ENCODE measurements at places on chromosomes 5 and 9.

DNA sequence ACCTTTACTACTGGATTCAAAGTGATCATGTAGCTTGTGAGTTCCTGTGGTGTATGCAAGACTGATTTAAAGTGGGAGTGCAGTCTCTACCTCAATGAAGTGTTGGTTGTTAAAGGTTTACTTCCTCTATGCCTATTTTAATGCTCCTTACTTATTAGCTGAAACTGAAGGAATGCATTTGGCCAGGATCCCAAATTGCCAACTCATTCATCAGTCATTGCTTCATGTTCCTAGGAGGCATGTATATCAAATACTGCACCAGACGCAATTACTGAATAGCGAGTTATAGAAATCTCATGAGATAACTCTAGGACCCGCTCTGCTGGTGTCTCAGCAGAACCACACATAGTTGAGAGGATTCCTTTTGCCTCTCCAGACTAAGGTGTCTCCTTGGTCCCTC is 143.0 kb upstream of the RPS23 start:
- DNase-seq, result no peak

DNA sequence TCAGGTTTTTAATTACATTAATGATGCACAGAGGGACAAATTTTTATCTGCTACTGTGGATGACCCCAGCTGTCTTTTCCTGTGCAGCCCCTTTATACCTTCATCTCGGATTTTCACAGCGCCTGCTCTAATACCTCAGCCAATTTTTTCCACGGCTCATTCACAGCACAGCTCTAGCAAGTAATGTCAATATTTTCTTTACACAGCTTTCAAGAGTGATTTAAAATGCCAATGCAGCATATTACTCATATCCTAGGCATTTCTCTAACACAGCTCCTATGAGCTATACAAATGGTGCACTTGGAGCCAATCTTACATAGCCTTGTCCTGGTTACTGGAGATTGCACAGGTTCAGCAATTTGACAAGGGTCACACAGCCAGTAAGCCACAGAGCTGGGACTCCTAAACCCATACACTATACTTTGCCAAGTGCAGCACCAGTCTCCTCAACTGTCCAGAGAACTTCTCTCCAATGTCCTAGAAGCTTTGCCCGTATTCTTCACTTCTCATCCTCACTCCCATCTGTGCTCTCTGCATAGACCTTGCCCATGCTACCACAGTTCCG is 661.8 kb downstream of the DTWD2 start:
- DNase-seq, result no peak

DNA sequence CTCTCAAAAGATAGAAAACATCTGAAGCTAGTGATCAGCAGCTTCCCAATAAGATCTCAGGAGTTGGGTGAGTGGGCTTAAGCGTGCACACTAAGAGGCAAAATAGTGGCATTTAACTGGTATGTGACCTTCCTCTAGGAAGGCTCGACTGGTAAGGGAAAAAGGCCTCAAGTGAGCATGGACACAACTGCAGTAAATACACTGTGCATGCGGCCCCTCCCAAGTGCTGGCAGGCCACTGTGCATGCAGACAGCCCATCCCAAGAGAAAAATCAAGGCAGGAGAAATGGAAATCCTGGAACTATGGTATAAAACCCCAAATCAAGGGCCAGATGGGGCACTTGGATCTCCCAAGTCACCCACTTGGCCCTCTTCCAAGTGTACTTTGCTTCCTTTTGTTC is 112.7 kb downstream of the SMC2 start:
- DNase-seq, result no peak

DNA sequence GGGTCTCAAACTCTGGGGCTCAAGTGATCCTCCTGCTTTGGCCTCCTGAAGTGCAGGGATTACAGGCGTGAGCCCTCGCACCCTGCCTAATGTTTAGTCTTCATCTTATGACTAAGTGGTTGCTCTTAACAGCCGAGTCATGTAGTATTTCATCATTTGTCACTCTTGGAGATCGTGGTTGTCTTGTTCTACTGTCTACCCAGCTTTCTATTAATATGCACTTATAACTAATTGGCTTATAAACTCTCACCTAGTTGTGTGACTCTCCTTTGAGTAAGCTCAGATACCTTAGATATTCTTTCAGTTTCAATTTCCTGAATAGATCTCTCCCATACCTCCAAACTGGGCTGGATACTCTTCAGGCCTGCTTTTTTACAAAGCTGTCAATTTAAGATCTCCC is 19.9 kb downstream of the SLC44A1 start:
- no peak for DNase-seq

DNA sequence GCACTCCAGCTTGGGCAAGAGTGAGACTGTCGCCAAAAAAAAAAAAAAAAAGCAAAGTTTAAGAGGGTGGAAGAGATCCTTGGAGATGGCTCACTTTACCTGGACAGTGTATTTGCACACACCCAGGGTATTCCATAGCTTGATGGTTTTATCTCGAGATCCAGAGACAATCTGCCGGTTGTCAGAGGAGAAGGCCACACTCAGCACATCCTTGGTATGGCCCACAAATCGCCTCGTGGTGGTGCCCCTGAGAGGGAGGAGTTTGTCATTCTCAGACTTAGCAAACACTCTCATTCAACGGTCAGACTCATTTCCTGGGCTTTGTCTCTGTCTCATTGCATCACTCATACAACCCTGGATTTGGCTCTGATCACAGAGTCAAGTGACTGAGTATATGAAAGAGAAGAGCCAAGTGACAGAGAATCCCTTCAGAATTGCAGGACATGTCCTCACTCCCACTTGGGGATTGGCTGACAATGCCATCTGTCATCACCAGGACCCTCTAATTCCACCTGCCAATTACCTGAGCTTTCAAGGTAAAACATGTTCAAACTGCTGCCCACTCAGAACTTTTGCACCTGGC is 2.2 kb downstream of the RACK1 start:
- no peak for DNase-seq

DNA sequence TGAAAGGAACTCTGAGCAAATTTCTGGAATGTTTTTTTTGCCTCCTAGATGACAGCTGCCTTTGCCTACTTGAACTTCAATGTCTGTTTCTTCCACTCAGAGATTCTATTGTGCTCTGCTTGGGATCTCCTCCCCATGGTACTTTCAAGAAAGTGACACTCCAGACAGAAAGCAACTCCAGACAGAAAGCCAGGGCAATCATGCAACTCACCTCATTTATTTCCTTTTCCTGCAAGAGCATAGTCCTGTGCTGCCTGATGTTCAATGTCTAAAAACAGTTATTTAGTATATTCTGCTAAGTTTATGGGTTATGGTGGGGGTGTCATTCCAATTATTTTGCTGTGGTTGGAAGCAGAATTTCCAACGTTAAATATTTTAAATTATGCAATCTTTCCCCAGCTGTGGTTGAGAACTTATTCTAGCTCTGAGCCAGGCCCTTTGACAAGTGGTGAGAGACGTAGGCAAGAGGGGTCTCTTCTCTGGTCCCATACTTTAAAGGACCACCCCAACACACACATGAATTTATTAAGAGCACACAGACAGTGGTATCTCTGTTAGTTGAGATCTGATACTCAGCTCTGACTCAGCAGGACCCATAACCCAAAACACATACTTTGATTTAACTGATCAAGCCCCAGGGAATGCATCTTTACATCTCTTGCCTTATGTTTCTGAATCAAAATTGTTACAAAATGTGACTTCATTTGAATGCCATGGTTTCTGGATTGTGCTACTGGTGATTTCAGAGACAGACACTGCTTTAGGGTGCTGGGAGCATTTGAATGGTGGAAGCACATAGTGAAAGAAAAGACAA is 39.5 kb upstream of the MAMDC2 start:
- DNase-seq, result no peak

DNA sequence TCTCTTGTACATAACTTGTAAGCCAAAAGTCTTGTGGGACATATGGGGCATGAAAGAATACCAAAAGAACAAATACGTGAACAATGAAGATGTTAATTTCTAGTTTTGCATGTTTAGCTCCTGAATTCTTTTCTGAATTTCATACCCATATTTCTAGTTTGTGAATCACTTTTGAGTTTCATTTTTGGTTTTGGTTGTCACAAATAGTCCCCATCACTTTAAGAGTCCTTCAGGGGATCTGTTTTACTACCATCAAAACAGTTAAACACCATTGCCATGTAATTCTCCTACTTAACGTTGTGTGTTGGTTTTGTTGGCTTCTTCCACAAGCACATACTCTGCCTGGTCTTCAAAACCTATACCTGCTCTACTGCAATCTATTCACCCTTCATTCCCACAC is 27.0 kb downstream of the VCAN start:
- no peak for DNase-seq

DNA sequence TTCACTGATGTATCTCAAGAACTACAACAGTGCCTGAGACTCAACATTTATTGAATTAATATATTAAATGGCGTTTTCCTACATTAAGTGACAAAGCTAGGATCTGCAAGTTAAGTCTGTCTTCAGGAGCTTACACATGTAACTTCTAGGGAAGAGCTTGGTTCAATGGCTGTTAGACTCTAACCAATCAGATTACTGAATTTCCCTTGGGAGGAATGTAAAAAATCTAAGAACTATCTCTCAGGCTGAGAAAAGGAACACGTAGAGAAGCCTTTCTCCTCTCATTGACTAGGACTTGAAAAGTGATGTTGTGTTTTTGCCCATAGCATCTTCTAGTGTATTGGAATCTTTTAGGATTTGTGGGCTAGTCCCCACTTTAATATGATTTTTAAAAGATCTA is 53.6 kb downstream of the CCNH start:
- no peak for DNase-seq
